NCI-H2029 (cell line): ENCODE measurements at places on chromosomes 1 and 21.

DNA sequence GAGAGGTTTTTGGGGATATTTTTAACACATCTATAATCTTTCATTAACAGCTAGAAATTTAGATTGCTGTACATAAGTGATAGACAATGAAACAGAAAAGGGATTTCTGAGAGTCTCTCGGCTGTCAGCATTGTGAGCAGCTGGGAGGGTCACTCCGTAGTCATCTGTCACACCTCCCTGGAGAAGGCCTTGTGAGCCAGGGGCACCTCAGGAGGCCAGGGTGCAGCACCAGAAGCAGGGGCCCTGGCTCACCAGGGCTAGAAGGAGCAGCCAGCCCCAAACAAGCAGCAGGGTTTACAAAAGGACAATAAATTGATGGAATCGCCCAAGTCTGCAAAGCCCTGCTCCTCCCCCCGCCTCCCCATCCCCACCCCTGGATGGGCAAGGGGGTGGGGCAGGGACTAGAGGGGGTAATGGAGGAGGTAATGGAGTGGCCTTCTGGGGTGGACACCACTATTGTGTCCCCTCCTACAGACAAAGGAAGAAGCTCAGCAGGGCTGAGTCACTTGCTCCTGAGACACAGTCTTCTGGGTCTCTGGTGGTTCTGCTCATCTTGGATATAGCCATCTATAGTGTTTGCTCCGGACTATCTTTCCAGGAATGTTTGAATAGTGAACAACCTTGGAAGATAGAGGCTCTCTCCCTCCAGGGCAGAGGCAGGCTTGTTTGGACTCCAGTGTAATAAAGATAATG, 263.4 kb downstream of the NPHP4 start:
- no peak for DNase-seq

DNA sequence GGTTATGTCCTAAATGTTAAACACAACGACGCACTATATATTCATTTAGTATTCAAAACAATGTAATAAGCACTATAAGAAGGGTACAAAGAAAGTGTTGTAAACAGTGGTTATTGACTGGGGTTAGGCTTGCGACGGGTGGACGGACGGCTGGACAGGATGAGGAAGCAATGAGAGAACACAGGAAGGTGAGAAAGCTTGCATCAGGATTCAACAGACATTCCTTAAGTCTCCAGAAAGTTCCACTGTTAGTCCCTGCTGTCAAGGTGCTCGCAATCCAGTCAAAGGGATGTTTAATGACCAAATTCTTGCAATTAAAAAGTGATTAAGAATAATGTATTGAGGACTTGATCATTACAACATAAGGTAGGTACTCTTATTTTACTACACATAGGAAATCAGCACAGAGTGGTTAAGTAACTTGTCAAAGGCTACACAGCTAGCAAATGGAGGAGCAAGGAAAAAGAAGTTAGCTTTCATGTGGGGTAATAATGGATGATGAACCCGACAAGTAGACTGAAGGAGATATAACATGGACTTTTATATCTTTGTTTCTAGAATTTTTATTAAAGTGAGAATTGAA, 994 bp upstream of the ACBD6 start:
- no peak for DNase-seq

GRCh38 chr1:44225761-44226160, 12.5 kb downstream of the DMAP1 start:
- DNase-seq, result no peak

- DNase-seq, result no peak
Observed at GRCh38 chr1:109046671-109047070, 4.8 kb upstream of the WDR47 start.

DNA sequence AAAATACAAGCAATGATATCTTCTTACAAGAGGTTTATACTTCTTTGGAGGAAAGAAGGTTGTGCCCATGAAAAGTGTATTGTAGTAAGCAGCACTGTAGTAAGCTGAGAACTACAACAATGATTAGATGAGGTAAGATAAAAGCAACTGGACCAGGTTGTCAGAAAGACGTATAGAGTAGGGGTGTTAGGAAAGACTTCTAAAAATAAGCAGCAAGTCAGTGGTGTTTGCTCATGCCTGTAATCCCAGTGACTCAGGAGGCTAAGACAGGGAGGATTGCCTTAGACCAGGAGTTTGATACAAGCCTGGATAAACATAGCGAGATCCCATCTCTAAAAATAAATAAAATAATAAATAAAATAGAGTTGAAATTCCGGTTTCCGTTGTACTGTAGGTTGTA, 4.3 kb upstream of the OR10X1 start:
- no peak for DNase-seq
